ENCODE measurements at places on chromosomes 2 and 18.

GRCh38 chr18:9965711-9966624 lies 52.2 kb downstream of the VAPA start:
- no peak for DNase-seq

GRCh38 chr2:12617853-12618252 lies 98.9 kb upstream of the TRIB2 start:
- no peak for DNase-seq

DNA sequence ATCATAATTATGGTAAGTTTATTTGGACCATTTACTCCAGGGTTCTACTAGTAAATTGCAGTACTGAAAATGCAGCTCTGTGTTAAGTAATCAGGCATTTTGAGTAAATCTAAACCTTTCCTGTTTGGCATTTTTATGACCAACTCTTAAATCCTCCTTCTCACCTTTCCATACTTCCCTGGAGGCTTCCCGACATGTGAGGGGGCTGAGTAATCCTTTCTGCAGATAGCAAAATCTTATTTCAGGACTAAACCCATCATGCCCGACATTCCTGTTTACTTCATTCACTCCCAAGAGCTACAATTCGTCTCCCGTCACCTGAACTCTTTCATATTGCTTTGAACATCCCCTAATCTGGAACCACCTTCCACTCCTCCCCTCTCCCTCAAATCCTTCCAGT lies 296.6 kb downstream of the IKZF2 start:
- DNase-seq, result no peak

DNA sequence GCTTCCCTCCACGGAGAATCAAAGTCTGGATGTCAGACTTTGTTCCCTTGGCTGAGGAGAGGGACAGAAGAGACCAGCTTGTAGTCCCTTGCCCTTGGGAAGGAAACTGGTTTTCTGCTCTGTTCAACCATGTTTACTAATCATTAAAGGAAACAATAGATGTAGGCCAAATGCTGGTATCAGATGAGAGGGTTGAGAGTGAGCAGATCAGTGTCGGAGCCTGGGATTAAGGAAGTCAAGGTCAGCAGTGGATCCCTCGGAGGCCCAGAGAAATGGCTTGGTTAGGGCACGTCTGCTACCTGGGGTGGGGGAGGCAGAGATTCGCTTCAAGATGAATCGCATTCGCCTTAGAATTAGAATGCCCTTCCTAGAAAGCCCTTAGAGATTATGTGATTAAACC lies 109.1 kb downstream of the MYCN start:
- no peak for DNase-seq

DNA sequence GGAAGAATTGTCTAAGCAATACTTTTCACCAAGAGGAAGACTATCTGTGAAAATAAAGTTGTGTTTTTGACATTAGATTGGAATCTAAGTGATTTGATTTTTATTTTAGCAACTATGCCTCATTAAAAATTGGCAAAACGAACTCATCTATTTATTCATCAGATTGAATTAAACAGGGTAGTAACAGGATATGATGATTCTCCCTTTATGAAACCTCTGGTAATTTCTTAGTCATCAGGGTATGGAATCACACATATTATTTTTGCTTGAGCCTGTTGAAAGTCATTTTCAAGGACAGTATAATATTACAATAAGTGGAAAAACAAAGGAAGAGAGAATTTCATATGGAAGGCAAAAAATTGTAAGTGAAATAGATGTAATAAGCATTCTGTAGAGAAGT lies 22.0 kb downstream of the ZNF804A start:
- no peak for DNase-seq

DNA sequence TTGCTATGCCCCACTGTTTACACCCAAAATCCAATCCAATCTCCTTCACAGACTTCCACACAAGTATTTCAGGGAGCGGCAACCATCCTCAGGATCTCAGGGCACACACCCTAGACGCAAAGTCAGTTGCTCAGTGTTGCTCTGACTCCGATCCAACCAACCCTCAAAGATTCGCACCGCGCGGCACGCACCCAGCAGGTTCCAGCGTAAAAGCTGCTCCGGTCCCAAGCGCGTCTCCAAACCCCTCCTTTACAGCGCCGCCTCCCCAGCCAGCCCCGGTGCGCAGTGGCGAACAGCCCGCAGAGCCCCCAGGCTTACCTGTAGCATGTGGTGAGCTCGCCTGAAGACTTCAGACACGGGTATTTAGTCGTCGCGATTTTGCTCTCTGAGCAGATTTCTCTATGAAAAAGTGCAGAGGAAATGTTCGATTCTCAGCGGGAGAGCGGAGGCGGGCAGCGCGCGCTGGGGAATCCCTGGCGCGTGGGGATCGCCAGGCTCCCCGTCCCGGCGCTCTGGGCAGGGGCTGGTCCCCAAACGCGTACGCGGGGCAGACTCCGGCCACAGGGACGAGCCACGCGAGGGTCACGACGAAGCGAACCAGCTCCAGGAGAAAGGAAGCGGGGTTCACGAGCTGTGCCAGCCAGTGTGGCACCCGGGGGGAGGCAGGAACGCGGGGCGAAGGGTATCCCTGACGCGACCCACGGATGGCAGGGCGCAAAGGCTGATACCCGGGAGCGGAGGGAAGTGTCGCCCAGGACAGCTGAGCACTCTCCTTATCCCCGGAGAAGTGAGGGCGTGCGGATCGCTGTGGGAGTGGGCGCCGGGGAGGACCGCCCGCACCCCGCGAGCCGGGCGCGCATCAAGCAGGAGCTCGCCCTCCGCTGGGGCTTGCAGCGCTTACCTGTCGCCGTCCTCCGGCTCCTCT lies 650 bp downstream of the CCBE1 start:
- DNase-seq, result no peak

- DNase-seq, result no peak
These were observed 239.9 kb downstream of the ZNF516 start for GRCh38 chr18:76255070-76255683.

DNA sequence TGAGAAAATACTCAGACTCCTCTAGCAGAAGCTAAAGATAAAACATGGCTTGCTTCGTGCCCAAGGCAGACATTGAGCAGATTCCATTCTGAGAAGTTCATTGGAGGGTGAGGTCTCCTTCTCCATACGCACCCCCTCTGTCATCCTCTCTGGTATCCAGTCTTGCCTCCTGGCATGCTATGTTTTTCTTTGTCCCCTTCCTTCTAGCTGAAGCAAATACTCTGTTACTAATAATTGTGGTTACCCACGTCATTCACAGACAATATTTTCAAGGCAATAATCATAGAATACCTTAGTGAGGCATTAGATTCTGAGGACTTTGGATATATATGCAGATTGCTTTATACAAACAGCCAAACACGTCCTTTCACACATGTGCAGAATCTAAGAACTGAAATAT lies 66.2 kb upstream of the KLF7 start:
- no peak for DNase-seq

- DNase-seq, result no peak
These were observed 19.6 kb downstream of the DHX57 start for GRCh38 chr2:38856165-38856564.

GRCh38 chr18:62249478-62250097 lies 62.5 kb downstream of the RELCH start:
- DNase-seq, result peak; percentile 78

DNA sequence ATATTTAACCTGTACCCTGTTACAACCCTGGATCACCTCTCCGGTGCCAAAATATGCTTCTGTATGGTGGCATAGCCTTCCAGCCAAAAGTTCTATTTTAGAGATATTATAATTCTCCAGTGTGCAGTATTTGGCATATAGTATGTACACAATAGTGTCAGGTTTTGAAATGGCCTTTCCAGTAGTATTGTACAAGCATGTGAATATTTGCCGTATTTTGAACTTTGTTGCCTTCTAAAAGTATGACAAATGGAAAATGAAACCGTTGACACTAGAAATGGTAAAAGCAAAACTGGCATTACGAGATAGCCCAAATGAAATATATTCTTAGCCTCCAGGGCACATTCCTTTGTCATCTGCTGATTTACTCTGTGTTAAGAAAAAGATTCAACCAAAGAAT lies 431.2 kb downstream of the LRP1B start:
- no peak for DNase-seq

DNA sequence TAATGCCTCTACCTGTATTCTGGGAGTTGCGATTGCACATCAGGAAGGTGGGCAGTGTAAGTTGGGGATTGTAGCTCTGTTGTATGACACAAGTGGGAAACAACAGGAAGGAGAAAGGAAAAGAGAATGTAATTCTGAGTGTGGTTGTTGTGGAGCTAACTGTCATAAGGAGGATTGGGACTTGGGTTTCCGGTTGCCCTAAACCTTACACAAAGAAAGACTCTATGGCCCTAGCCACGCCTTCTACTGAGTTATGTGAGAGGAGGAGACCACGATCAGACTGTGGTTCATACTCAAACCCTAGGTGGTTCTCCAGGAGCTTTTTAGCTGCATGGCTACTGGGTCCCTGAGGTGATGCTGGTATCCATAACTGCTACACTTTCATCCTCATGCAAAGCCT lies 86.5 kb downstream of the TANC1 start:
- DNase-seq, result no peak

DNA sequence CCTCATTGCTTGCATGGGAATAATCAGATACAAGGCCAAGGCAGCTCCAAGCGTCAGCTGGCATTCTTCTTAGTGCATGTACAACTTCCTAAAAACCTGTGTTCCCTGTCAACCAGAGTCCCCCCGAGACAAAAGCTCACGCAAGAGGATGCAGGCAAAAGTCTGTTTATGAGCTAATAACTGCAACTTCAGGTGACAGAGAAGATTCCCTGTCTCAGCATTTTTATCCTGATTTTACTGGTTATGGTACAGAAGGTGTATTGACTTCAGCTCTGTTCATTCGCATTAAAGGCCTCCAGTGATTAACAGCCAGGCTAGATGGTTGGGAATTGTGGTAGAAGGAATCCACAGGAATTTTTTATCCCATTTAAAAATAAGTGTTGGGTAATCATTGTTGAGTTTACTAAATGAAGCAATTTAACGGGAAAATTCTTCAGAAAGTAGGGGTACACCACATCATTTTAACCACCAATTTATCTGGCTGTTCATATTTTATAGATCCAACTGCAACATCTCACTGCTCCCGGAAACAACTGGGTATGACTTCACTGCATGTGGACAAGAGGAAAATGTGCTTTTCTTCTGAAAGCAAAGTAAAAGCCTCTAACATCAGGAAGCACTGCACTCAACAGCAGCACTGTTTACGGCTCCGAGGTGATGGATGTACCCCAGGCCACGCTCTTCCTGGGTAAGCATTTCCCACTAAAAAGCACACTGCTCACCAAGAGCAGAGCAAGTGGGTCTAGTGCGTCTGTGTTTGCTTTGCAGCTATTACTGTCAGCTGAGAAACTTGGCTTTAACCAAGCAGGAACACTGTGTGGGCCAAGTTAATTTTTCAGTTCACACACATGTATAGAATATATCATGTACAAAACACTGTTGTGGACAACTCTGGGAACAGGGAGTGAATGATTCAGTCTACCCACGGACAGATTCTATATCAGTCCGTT lies 31.9 kb downstream of the CCBE1 start:
- no peak for DNase-seq

DNA sequence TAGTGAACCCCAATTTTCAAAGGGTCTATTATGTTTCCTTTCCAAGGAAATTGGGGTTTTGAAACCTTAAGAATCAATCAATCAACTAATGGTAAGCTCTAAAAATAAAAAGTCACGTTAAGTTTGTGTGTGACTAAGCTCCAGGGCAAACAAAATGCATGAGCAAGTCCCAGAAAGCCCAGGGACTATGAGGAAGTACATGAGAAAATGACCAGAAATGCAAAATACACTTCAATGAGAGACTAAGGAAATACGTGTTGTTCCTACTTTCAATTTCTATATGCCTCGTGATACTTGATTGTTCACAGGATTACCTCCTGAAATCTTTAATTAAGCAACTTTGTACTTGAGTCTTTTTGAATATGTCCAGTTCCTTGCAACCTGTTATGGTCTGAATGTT lies 684.4 kb upstream of the SYT4 start:
- DNase-seq, result no peak

GRCh38 chr2:84966731-84967130 lies 4.2 kb upstream of the KCMF1 start:
- DNase-seq, result no peak

DNA sequence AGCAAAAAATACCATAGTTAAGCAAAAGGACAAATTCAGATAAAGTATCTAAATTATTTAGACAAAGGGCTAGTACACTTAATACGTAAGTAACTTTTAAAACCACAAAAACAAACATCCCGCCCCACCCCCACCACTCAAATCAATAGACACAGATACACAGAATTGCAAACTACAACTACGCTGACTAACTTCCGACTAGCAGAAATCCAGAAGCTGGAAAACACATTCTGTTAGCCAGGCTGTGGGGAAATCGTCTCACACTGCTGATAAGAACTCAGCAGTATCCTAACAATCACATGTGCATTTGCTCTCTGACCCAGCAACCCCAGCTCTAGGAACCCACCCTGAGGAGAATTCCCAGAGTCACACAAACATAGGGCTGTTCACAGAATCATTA lies 16.6 kb downstream of the FAM168B start:
- no peak for DNase-seq

- DNase-seq, result no peak
These were observed 141.6 kb downstream of the SP3 start for GRCh38 chr2:173823543-173823939.

- DNase-seq, result no peak
These were observed 69.2 kb upstream of the MTIF2 start for GRCh38 chr2:55338268-55338667.

DNA sequence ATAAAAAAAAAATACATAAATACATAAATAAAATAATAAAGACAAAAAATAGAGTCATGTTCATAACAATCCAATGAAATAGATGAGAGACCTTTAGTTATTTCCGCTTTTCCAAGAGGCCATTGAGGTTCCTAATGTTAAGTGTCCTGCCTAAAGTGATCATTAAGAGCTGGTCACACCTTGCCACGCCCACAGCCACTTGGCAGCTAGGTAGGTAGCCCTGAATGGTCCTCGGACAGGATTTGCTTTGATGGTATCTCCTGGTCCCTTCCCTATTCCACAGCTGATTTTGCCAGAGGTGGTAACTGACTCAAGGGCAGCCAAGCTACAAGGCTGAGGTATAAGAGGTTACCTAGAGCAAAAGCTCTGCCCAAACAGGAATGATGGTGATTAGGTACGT lies 24.5 kb upstream of the TANC1 start:
- DNase-seq, result no peak

DNA sequence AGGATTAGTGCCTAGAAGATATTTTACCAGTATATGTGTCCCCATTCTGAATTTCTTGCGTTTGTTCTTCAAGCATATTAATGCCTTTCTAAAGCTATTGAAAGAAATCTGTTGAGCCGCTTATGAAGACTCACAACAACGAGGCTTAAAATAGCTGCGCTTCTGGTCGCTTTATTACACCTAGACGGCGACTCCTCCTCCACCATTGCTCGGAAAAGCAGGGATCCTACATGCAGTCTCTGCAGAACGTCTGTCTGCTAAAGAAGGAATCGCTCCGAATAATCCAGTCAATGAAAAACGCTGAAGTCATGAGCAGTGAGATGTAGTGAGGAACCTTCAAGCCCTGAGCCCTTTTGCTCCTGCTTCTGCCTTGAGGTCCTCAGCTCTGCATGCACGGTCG lies 94.8 kb upstream of the ZNF516 start:
- DNase-seq, result no peak

- no peak for DNase-seq
These were observed 12.0 kb upstream of the GALM start for GRCh38 chr2:38653715-38654527.

- DNase-seq, result peak; percentile 21
These were observed 124.2 kb downstream of the UBE2E3 start for GRCh38 chr2:181104512-181105115.

- DNase-seq, result no peak
These were observed 10.8 kb upstream of the LYPD6B start for GRCh38 chr2:149027590-149028250.

- no peak for DNase-seq
These were observed 8.6 kb downstream of the KLF7 start for GRCh38 chr2:207157162-207157481.
